ENCODE measurements at places on chromosomes 6 and 20.

DNA sequence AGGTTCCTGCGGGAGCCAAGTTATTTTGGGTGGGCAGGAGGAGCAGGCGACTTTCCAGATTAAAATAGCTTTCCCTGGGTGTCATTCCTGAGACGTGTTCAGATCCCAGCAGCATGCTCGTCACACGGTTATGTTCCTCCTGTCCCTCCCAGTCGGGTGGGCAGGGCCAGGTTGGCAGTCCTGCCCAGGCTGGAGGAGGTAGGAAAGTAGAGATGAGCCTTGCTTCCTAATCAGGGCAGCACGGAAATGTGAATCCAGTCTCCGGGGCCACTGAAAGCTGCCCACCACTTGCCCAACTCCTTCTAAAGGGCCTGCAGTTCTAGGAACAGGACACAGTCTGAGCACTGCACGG, 137.0 kb downstream of the MRPL14 start:
- no peak for DNase-seq

- no peak for DNase-seq
These were observed 74.3 kb upstream of the MLN start for GRCh38 chr6:33877982-33878535.

GRCh38 chr6:74289884-74290283, 593.9 kb downstream of the CD109 start:
- no peak for DNase-seq

GRCh38 chr20:17463711-17464110, 67.5 kb downstream of the BFSP1 start:
- no peak for DNase-seq

DNA sequence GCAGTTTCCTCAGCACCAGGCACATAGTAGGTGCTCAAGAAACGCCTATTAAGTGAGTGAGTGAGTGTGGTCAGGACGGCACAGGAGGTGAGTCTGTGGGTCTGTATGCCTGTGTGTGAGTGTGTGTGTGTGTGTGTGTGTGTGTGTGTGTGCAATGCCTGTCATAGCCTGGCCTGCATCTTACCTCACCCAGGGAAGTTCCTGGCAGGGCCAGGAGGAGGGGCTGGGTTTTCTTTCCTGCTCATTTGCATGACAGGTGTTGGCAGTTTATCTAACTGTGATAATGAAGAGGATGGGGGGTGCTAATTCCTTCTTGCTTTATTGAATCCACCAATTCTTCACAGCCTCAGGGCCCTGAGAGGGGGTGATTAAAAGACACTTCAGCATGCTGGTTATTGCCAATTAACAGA, 146.7 kb upstream of the MLN start:
- DNase-seq = no peak

DNA sequence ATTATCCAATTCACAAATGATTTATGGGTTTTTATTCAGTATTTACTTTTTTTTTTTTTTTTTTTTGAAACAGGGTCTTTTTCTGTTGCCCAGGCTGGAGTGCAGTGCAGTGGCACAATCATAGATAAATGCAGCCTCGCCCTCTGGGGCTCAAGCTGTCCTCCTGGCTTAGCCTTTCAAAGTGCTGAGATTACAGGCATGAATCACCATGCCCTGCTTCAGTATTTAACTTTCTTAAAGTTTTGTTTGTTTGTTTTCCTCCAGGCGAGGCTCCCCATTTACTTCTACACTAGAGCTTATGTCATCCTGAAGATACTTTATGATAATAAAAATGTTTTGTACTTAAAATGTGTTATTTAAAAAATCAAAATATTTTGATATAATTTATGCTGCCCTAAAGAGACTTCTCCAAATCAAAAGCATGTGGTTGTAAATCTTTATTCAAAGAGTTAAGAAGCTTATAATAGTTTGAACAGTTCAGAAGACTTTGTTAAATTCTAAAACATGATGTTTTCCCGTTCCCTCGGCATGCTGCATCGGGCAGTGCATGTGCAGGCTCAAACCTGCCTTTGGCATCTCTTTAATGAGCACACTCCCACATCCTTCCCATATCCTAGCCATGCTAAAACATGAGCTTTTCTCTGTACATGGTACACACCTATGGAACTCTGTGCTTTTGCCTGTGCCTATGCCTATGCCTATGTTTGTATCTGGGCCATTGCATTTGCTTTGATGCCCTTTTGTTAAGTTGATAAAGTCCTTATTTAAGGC, 11.0 kb downstream of the SMPDL3A start:
- DNase-seq = no peak

GRCh38 chr6:139699335-139699734, 324.9 kb upstream of the CITED2 start:
- no peak for DNase-seq

- DNase-seq = no peak
These were observed 7.7 kb downstream of the KIF3B start for GRCh38 chr20:32285082-32285620.

DNA sequence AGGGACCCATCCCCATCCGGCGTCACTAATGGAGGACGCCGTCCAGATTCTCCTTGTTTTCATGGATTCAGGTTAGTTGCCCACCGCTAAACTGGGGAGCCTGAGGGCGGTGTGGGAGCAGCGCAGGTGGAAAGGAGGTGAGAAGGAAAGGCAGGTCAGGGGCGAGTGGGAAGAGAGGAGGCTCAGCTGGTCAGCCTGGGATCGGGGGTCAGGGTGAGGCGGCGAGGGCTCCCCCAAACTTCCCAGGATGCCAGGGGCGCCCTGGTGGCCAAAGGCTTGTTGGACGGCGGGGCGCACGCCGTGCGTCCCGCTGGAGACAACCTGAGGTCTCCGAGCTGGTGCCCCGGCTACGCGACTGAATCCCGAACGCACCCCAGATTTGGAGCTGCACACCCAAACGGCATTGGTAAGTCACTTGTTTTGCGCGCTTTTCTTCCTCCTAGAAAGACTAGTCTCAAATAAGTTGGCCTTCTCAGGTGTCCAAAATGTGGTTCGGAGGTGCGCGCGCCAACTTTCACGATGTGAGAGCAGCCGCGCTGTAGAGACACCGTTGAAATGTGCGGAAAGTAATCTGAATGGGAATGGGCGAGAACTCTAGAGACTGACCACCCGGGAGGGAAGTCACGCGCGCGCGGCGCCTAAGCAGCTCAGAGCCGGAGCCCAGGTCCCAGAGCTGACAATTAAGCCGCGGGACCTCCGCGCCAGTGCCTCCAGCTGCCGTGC, 9.7 kb downstream of the GNAS-AS1 start:
- no peak for DNase-seq

- no peak for DNase-seq
These were observed 58.2 kb downstream of the DNAH8 start for GRCh38 chr6:38773338-38773737.

DNA sequence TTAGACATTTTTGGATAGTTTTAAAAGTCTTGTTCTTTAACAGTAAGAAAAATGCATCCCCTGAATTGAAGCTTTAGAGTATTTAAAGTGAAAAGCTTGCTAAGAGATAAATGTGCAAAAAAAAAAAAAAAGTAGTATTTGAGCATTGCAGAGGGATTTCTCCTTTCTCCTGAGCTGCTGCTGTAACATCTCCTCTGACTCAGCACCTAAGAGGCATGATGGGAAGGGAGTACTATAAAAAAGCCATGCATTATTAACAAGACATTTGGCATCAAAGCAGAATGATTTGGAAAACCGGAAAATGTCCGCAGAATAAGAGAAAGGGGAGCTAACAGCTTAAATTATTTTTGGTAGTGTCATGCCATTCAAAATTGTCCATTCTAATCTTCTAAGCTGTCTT, 27.9 kb downstream of the B4GALT5 start:
- DNase-seq = no peak

- no peak for DNase-seq
These were observed 64.4 kb upstream of the BMP2 start for GRCh38 chr20:6703047-6703446.

DNA sequence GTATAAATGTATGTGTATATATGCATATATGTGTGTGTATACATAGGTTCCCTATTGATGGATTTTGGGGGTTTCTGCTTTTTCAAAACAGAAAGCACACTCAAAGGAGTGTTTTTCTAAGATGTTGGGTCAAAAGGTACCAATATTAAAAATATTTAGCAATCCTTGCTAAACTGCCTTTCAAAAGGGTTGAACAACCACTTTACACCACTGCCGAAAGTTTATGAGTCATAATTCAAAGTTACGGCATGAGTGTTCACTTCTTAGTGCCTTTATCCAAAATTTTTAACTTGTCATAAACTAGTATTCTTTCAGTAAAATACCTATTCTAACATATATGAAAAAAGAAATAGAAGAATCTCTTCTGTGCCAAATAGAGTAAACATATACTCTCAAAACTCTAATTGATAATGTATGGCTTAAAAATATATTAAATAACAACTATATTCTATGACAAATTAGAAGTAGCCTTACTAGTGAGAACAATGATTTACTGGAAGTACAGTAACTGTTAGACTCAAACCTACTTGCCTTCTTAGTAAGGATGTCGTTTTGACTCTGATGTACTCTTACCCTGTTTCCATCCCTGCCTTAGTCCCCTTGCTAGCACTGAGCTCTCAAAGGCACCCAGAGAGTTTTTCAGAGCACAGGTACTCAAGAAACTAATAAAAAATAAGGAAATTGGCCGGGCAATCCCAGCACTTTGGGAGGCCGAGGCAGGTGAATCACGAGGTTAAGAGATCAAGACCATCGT, 136.1 kb downstream of the INSM1 start:
- DNase-seq = no peak

DNA sequence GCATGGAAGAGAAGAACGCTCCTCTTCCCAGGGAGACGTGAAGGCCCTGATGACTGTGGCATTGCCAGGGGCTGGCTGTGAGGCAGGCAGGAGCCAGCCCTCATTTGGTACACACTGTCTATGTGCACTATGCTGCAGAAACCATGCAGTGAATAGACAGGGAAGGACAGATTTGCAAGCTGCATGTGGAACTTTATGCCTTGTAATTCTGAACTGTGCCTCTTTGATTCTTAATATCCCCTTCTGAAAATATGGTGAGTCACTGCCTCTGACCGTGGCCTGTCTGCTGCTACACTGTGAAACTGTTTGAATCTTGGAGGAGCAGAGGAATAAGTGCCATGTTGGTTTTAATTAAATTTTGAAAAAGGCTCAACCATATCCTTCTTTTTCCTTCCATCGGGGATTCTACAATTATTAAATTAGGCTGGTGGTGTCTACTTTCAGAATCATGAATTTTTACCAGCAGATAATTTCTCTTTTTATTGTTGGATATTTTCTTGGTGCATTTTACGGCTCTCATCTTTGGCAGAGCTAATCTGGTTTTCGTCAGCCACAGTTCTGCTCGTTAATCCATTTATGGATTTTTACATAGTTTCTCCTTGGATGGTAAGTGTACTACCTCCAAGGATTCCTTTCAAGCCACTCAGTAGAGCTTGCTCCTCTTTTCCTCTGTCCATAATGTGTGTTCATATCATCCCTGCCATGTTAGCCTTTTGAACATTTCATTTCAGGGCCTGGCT, 301.0 kb upstream of the SLC35B3 start:
- no peak for DNase-seq

DNA sequence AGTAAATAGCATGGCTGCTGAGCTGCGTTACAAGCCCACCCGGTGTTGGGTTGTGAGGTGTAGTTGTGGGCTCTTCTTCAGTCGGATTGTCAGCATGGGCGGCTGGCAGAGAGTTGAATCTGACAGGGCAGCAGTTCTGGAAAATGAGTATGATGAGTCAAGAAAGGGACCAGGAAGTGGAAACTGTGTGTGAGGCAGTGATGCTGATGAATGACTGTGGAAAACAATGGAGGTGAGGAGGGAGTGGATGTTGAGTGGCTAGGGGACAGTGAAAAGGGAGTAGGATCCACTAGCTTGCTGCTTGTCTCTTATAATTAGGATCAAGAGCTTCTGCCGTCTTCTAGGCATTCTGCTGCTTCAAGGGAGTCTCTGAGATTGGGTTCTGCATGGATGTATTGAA, 154.3 kb downstream of the ESR1 start:
- DNase-seq = no peak

GRCh38 chr6:109896341-109896740, 81.8 kb upstream of the GPR6 start:
- no peak for DNase-seq

GRCh38 chr6:139895205-139895793, 520.9 kb upstream of the CITED2 start:
- DNase-seq = no peak

- DNase-seq = no peak
These were observed 11.0 kb upstream of the HIVEP1 start for GRCh38 chr6:12001004-12001705.

GRCh38 chr6:21426841-21427490, 166.6 kb upstream of the SOX4 start:
- DNase-seq = no peak

GRCh38 chr6:122657601-122658000, 47.4 kb downstream of the PKIB start:
- DNase-seq = no peak

GRCh38 chr6:71252960-71253359, 35.7 kb upstream of the OGFRL1 start:
- DNase-seq = no peak

GRCh38 chr6:146664871-146665360, 66.1 kb downstream of the ADGB start:
- no peak for DNase-seq

DNA sequence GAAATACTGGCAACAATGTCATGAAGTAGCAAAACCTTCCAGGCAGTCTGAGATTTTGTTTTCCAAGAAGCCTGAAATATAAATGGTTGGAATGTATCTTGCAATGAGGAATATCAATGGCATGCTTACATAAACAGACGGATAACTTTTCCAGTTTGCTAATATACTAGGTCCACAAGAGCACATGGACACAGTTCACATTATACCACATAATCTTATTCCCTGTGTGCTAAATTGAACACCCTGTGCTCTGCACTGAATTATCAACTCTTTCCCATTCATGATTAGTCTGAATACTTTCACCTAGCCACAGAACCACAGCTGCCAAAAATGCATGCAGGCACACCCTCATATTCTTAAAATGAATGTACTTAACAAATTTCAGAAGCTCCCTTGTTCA, 274.3 kb downstream of the COL12A1 start:
- no peak for DNase-seq

- no peak for DNase-seq
These were observed 726.7 kb upstream of the ADGRB3 start for GRCh38 chr6:67908379-67908778.

DNA sequence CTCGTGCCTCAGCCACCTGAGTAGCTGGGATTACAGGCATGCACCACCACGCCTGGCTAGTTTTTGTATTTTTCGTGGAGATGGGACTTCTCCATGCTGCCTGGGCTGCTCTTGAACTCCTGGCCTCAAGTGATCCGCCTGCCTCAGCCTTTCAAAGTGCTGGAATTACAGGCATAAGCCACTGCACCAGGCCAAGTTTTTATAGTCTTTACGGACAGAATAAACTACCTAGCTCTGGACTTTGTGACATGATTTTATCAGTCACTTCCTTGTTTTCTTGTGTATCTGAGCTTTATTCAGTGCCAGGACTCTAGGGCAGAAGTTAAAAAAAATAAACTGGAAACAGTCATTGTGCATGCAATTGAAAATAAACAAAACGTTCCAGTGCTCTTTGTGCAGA, 46.7 kb upstream of the RALGAPA2 start:
- no peak for DNase-seq

- DNase-seq = no peak
These were observed 73.7 kb downstream of the DTNBP1 start for GRCh38 chr6:15588971-15589634.
